ENCODE measurements at places on chromosomes 5 and 9.

DNA sequence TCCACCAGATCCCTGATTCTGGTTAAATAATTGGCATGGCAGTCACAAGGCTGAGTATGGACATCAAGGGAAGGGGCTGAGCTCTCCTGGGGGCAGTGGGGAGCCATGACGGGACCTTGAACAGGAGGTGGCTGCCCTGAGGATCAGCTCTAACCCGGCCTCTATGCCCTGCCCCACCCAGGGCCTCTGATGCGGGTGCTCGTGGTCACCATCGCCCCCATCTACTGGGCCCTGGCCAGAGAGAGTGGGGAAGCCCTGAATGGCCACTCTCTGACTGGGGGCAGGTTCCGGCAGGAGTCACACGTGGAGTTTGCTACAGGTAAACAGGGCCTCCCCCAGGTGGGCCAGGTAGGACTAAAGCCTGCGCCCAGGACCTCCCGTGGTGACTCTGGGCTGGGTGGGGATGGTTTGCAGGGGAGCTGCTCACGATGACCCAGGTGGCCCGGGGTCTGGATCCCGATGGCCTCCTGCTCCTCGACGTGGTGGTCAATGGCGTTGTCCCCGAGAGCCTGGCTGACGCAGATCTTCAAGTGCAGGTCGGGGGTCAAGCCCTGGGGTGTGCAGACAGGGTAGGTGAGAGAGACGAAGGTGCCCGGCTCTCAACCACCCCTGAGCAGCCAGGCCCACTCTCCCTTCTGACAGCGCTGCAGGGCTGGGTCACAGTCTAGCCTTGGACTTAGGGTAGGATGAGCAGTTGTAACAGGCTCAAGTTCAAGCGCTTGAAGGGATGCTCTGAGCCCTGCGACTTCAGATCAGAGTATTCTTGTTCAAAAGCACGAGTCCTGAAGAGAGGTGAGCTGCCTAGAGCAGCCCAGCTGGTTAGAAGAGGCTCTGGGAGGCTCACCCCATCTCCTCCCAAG, 19.9 kb upstream of the ASS1 start:
- DNase-seq: no peak

GRCh38 chr9:109274884-109275730, 45.8 kb downstream of the EPB41L4B start:
- no peak for DNase-seq

DNA sequence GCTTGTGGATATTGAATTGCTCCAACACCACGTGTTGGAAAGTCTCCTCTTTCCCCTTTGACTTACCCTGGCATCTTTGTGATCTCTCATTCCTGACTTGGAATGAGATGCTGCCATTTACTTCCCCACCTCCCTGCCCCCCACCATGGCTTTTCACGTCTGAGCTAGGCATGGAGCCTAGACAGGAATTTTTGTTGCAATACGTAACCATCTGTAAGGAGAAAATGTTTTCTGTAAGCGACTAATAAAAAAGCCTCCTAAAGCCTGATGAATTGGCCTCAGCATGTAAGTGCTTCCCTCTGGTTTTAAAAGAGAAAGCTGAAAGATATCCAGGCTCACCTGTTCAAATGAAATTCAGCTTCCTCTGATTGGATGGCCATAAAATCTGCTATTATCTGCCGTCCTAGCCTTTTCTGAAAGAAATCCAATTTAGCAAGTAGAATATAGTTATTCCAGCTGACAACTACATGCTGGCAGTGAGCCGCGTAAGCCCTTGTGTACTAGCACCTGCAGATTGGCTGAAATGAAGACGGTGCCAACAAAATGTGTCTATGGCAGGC, 200.1 kb downstream of the NSG2 start:
- no peak for DNase-seq

DNA sequence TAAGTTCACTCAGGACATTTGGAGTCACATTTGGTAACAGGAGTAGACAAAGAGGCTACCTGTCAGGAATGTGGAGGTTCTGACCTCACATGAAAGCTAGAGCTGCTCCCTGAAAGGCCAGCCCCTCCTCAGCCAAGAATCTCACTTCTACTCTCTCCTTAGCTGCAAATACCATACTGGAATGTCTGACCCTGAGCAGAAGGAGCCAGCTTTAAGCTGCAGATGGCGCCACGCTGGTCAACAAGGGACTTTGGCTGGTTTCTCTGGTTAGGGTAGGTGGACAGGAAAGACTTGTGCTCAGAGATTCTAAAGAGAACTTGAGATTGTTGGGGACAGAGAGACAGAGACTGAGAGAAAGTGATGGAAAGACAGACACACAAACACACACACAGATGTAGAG, 21.9 kb downstream of the ASTN2 start:
- no peak for DNase-seq

DNA sequence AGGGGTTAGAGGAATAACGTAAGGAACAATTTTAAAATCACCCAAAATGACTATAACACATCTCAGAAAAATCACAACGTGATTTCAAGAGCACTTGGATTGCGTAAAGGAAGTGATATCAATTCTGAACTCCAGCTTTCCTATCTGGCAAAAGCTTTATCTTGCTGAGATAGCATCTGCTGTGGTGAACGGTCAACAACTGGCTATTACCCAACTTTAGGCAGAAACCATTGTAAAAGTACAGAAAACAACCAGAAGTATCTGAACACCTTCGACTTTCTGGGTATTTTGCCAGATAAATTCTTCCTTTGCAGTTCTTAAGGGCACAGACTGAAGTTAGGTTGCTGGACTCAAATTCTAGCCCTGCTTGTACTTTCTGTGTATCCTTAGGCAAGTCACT, 9.2 kb downstream of the ABLIM3 start:
- DNase-seq: no peak

GRCh38 chr5:61234019-61234418, 71.8 kb upstream of the SMIM15 start:
- no peak for DNase-seq

- DNase-seq: no peak
Measured at GRCh38 chr5:94376672-94377345, 241.6 kb downstream of the KIAA0825 start.

GRCh38 chr9:135883410-135884089, 23.8 kb downstream of the CAMSAP1 start:
- DNase-seq: peak; percentile 18

GRCh38 chr9:135757356-135757755, 55.4 kb downstream of the KCNT1 start:
- no peak for DNase-seq

- DNase-seq: no peak
Measured at GRCh38 chr5:41009232-41009631, 61.9 kb downstream of the MROH2B start.

- DNase-seq: peak; percentile 9
Measured at GRCh38 chr5:135386886-135387628, 12.0 kb downstream of the MACROH2A1 start.

DNA sequence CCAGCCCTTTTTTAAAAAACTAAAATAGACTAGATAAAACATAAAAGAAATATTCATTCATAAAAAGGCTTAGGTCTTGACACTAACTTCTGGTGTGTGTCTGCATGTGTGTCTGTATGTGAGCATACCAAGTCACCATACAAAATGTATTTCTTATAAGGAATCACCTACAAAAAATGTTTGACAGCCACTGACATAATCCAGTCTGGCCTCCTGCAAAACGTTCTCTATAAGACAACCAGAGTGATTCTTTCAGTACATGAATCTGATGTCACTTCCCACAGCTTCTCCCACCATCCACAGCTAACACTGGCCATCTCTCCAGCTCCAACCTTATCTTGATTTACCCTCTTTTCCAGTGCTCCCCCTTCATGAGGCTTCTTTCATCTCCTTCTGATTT, 192.3 kb downstream of the TLE1 start:
- no peak for DNase-seq

- no peak for DNase-seq
Measured at GRCh38 chr9:77933019-77933418, 98.6 kb downstream of the GNAQ start.

DNA sequence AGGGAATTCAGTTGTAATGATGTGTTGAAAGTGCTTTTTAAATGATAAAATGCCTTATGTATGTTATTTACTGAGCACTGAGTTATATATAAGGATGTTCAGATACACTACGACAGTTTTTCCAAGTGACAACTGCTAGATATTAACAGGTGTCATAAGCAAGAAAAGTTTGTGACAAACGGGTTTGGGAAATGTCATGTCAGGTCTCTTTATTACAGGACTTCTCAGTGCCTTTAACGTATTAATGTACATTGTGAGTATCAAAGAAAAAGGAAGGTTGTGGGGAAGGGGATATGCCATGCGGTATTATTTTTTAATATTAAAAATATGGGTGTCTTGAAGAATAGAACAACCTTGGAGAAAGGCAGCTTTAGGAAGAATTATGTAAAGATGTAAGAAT, 56.4 kb downstream of the RAI14 start:
- no peak for DNase-seq

DNA sequence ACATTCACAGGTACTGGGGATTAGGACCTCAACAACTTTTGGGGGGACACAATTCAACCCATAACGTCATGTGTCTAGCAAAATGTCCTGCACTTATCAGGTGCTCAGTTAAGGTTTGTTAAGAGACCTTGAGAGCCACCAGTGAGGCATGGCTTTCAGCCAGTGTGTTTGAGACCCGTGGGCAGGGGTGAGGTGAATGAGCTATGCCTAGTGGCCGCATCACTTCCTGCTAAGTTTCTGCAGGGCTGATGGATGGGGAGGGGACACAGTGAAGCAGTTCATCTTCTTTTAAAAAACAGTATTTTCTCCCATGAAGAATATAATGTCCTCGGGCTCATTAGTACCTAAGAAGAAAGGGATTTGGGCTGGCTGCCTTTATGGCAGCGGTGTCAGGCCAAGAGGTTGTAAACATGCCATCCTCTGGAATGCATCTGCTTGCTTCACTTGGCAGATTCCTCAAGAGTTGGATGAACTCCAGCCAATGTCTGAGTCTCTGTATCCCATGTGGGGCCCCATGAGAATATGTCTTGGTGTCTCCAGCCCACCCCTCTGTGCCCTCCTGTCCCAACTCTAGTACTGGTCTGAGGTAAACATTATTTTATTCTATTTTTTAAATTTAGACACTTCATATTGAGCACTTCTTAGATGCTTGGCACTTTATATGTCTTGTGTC, 282.2 kb downstream of the CWC27 start:
- no peak for DNase-seq

DNA sequence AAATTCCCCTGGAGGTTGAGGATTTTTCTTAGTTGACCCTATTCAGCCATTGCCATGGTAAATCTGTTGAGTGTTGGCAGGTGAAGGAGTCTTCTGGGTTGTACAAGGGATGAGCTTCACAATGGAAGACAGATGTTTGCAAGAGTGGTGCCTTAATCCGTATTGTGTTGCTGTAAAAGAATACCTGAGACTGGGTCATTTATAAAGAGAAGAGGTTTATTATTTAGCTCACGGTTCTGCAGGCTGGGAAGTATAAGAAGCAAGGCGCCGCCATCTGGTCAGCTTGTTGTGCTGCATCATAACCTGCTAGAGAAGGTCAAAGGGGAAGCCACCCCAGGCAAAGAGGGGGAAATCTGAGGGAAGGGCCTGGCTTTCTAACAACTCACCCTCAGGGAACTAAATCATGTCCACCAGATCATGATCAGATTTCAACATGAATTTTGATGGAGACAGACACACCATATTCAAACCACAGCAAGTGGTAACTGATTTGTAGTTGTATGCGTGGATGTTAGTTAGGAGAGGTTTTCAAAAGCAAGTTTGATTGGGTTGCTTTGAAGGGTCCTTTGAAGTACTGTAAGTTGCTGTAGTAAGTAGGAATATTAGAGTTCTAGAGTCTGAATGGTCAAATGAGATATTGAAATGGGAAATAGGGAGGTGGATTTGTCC, 2.5 kb downstream of the TNPO1 start:
- peak; percentile 56 for DNase-seq

All from midbrain (tissue), 1 donor.